ENCODE measurements at places on chromosomes 1 and 21. TPM values are rescaled to one million over a fixed set of nuclear protein-coding genes. Genes with fewer than 3 reads are reported as not detected.

DNA sequence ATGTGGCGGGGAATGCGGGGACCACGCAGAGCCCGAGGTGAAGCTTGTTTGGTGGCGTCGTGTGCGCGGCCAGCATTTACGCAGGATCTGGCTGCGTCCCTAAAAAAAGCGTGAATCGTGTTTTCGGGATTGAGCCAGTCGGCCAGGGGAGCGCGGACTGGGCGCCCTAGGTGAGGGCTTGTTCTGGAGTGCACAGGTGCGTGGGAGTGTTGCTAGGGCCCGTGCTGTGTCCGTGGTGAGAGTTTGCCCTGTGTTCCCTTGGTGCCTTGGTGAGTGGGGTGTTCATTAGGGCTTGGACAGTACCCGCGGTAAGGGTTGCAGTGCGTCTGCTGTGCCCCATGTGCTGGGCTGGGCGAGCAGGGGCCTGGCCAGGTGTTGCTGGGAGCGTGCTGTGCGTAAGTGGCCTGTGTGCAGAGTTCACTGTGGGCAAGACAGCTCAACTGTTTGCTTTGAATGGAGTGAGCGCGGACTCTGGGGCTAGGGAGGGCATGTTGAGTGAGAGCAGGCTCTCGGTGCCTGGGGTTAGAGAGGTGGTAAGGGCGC lies 673 bp downstream of the CD46 start:
- no peaks in the 10 kb centered on the region for H3K27me3 ChIP-seq
- peaks cover 14% of the 10 kb centered on the region for H3K36me3 ChIP-seq
- DNase-seq, result no peak
- H3K4me1 ChIP-seq, result peaks cover 62% of the 10 kb centered on the region
- peak overlapping the region; percentile 95 for H3K4me3 ChIP-seq

The TRAF3IP3 gene
- 390 TPM for total RNA-seq

The CA6 gene
- 0.41 TPM for total RNA-seq

The KRTAP15-1 gene
- not detected for total RNA-seq

DNA sequence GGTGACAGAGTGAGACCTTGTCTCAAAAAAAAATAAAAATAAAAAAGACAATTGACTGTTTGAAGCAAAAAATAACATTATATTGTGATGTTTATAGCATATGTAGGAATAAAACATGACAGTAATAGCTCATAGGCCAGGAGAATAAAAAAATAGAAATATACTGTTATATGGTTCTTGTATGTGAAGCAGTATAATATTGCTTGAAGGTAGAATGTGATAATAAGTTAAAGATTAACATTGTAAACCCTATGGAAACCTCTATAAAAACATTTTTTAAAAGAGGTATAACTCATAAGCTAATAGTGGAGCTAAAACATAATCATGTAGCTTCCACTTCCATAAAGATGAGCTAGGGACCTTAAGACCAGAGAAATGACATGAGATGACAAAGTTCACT lies 23.5 kb downstream of the GJA4 start:
- no peaks in the 10 kb centered on the region for H3K36me3 ChIP-seq
- DNase-seq, result no peak
- no peaks in the 10 kb centered on the region for H3K4me1 ChIP-seq
- no peak overlapping the region for H3K4me3 ChIP-seq
- no peak overlapping the region for H3K27ac ChIP-seq
- H3K27me3 ChIP-seq, result peaks cover 1% of the 10 kb centered on the region

DNA sequence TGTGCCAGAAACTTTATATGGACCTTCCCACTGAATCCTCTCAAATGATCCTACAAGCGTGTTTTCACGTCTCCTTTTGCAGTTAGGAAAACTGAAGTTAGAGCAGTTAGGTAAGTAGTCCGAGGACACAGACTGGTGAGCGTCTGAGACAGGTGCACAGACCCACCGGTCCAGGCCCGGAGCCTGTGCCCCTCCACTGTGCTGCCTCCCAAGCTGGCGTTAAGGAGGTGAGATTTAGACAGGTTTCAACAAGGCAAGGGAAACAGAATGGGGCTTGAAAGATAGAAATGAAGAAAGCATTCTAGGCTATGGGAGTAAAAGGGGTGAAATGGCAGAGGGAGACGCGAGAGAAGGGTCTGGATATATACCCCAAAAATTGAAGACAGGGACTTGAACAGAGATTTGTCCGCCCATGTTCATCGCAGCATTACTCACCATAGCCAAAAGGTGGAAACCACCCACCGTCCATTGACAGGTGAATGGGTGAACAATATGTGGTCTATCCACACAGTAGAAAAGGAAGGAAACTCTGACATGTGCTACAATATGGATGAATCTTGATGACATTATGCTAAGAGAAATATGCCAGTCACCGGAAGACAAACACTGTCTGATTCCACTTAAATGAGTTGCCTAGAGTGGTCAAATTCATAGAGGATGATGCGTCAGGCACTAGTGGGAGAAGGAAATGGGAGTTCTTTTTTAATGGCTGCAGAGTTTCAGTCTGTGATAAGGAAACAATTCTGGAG lies 15.7 kb upstream of the PKP1 start:
- no peak overlapping the region for H3K27ac ChIP-seq
- peaks cover 19% of the 10 kb centered on the region for H3K27me3 ChIP-seq
- no peak overlapping the region for H3K4me3 ChIP-seq
- no peaks in the 10 kb centered on the region for H3K4me1 ChIP-seq
- no peaks in the 10 kb centered on the region for H3K36me3 ChIP-seq
- DNase-seq, result no peak

The FTCD gene
- total RNA-seq, result 0.23 TPM

DNA sequence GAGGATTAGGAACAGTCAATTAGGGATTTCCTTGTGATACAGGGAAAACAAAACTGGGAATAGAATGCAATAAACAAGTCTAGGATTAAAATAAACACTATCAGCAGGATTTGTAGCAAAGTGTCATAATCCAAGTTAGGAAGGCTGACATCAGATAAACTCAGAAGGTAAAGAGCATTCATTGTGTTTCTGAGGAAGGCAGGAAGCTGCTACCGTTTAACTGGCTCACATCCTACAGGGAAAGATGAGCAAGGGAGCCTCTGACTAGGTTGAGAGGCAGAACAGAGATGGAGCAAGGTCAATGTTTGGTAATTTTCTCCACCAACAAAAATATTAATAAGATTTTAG lies 124.7 kb downstream of the POU2F1 start:
- no peak overlapping the region for H3K4me3 ChIP-seq
- peaks cover 3% of the 10 kb centered on the region for H3K4me1 ChIP-seq
- H3K36me3 ChIP-seq, result no peaks in the 10 kb centered on the region
- H3K27me3 ChIP-seq, result no peaks in the 10 kb centered on the region
- H3K27ac ChIP-seq, result no peak overlapping the region
